Activated naive CD4-positive, alpha-beta T cell treated with Interleukin-2 at 50 U/mL for 16 hours (primary cell): ENCODE measurements at places on chromosomes 11 and 22.

DNA sequence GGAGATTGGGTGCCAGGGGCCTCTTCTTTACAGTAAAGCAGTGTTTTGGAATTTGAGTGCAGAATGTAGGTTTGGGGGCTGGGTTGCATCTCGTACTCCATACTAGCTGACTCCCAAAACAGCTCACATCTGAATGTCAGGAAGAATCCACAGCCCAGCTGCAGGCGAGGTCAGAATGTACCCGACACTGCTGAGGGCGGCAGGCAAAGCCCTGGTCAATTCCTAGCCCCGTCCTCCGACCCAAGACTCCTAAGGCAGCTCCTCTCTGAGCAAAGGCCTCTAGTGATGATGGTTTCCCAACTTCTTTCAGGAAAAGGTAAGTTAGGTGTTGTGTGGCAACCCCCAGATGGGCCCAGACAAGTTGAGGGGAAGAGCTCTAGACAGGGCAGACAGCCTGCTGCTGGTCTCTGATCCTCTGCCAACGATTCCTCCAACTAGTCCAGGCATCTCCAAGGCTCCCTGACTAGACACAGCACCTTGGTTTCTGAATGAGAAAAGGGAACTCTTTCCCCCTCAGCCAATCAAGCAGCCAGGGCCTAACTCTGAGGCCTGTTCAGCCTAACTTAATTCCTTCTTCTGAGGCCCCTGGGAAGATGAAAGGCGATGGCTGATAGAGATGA lies 8.6 kb downstream of the LARGE2 start:
- no peak for DNase-seq

- no peak for DNase-seq
Measured at GRCh38 chr11:106656646-106657045, 361.6 kb downstream of the GUCY1A2 start.

DNA sequence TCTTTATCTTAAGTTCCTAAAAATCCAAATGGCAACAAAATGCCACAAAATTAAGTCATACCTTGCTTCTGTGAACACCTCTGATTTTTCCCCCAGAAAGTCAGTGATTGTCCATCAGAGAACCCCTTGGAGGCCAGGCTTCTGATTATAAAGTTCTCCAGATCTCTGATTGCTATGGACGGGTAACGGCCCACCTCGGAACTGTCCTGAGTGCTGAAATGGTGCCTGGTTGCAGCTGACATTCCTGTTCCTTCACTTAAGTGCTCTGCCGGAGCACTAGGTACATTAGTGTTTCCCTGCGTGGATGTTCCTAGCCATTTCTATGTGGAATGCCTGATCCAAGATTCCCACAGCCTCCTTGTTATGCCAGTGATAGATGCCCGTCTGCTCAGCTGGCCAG lies 85.0 kb downstream of the CHST1 start:
- DNase-seq: no peak

DNA sequence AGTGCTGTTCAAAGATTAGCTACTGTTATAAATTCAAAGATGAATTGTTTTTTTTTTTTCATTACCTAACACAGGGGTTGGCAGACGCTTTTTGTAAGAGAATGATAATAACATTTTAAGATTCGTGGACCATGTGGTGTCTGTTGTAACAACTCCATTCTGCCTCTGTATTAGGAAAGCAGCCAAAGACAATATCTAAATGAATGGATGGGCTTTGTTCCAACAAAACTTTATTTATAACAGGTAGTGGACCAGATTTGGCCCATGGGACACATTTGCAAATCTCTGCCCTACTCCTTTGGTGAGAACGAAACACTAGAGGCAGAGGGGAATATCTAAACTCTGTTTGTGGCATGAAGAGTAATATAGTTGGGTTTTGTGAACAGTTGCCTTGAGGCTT lies 83.6 kb upstream of the BLID start:
- DNase-seq: no peak

DNA sequence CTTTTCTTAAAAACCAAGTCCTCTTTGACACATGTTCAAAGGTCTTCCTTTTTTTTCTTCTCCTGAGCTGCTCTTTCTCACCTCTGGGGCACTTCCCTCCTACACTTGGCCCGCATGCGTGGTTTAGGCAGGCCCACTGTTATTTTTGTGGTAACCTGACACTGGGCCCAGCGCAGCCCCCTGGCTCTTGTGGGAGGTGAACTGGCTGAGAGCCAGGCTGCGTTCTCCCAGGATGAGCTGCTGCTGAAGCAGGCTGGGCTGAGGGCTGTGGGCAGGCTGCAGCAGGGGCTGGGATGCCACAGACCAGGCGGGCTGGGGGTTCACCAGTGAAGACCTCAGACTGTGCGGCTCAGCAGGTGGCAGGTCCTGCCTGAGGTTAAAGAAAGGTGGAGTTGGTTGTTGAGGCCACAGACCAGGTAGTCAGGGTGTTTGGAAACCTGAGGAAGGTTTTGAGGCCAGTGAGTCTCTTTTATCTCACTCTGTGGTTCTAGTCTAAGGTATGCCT lies 72.4 kb downstream of the TEAD1 start:
- DNase-seq: no peak

DNA sequence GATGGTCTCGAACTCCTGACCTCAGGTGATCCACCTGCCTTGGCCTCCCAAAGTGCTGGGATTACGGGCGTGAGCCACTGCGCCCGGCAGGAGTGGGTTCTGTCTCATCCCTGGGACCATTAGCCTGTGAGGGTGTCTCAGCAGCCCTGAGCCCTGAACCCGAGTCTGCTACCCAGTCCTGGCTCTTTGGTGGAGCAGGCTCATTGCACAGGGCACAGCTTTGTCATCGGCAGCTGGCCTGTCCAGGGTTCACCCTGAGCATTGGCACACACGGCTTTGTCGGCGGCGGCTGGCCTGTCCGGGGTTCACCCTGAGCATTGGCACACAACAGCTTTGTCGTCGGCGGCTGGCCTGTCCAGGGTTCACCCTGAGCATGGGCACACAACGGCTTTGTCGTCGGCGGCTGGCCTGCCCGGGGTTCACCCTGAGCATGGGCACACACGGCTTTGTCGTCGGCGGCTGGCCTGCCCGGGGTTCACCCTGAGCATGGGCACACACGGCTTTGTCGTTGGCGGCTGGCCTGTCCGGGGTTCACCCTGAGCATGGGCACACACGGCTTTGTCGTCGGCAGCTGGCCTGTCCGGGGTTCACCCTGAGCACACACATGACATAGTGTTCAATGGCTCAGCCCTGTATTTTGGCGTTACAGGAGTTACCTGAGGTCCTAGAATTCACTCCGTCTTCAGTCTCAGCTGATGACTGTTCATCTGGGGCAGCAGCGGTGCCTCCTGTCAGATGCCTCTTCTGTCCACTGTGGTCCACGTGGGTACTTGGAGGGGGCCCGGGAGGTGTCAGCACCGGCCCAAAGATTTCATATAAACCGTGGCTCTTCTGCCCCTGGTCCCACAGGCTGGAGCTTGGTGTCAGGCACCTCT lies 1082.5 kb downstream of the BRD1 start:
- DNase-seq: no peak

- DNase-seq: no peak
Measured at GRCh38 chr11:91187314-91187713, 964.5 kb upstream of the CHORDC1 start.

DNA sequence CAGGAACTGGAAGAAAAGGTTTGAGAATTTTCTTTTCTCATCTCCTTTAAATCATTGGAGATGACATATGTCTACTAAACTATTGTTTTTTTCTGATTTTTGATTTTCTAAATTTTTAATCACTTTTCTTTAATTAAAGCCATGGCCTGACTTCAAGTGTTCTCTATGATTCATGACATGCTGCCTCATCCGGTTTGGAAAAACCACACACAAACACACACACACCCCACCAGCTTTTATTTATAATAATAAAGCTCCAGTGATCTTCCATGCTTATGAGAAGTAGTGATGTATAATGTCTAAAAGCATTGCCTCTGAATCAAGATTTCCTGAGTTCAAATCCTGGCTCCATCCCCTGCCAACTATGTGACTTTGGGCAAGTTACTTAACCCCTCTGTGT lies 179.2 kb downstream of the SPON1 start:
- no peak for DNase-seq

DNA sequence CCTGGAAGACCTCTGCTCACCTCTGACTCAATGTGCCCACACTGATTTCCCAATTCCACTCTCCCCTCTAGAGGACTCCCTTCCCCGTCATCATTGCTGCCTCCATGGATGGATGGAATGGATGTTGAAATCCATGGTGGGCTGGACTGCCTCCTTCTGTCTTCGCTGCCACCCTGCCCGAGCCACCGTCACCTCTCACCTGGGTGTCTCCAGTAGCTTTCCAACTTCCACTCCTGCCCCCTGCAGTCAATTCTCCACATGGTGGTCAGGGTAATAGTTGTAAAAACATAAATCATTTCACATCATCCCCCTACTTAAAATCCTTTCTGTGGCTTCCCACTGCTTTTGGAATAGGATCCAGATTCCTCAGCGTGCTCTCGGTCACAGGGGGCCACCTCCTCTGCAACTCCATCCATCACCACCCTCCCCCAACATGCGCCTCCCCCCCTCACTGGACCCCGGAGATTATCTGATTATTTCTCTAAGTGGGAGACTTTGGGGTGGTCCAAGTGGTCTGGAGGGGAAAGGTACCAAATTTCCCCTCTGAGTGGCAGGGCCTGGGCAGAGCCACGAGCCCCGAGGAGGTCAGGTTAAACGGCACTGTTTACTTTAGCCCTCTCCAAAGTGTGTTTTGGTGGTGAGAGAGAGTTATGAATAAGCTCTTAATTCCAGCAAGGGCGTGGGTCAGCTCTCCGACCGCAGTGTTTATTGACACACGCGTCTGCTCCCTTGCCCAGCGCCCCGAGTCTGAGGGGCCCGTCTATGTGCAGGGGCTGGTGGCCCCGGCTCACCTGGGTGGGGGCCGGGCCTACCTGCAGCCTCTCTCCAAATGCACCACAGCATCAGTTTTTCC lies 313.7 kb downstream of the MN1 start:
- no peak for DNase-seq

GRCh38 chr11:16876053-16876752 lies 137.8 kb downstream of the C11orf58 start:
- no peak for DNase-seq

- DNase-seq: no peak
Measured at GRCh38 chr22:17741866-17742526, 32.3 kb downstream of the BID start.

DNA sequence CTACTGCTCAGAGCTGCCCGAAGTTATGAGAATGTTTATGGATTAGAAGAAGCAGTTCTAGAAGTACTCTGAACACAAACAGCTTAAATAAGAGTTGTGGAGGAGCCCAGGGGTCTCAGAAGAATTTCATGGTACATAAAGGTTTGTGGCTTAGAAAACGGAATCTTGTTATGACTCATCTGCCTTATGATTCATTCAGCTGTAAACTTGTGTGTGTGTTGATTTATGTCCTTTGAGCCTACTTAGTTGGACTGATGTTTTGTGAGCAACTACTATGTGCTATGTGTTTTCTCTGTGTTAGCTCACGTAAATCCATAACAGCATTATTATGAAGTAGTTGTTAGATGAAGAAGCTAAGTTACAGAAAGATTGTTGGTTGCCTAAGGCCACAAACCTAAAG lies 203.7 kb downstream of the PGR start:
- DNase-seq: no peak

DNA sequence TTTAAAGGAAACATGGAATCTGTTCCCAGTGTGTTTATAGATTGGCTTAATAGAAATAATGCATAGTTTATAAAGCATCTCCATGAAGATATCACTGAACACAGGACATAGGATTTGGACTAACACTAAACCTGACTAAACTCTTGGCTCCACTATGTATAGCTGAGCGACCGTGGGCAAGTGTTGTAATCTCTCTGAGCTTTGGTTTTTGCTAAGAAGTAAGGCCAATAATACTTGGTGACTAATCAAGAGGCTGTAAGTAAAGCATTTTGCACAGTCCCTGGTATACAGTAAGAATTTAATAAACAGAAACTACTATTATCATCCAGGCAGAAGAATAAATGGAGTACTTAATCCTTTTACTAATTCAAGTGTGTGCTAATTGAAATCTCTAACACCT lies 125.5 kb upstream of the MTMR2 start:
- no peak for DNase-seq

DNA sequence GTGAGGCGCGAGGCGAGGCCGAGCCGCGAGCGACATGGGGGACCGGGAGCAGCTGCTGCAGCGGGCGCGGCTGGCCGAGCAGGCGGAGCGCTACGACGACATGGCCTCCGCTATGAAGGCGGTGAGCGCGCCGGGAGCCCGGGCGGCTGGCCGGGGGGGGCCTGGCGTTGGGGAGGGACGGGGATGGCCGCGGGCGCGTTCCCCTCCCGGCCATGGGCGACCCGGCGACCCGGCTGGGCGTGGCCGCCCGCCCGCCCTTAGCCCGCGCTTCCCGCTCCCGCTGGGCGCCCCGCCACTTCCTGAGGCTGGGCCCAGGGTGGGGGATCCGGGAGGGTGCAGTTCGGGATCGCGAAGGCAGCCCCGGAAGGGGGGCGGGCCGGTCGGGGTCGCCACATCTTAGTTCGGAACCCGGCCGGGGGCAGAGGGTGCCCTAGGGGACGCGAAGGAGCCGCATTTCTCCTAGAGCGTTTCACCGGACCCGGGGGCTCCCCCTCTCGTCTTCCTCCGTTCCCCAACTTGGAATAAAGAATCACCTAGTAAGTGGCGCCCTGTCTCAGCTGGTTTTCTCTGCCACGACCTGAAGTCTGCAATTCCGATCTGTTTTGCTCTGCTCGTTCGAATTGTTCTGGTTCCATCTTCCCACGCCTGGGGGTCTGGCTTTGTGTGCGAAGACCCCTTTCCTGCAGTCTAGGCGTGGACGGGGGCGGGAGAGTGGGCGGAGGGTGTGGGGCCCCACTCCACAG lies 536 bp downstream of the YWHAH start:
- DNase-seq: peak; percentile 41

DNA sequence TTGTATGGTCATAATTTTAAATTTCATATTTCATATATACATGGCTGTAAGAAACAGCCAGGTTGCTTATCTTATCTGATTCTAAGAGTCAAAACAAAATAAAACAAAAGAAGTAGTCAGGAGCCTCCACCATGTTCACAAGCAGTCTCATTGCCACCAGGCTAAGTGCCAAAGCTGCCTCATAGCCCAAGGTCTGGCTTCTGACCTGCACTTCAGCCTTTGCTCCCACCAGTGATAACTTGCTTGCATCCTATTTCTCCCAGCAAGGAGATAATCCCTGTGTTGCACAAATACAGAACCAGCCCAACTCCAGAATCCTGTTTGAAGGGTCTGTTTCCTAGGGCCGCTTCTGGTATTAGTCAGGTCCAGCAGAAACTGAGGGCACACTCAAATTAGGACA lies 53.9 kb upstream of the TSKU start:
- DNase-seq: no peak

- no peak for DNase-seq
Measured at GRCh38 chr22:36862251-36863242, 1.7 kb downstream of the NCF4 start.

GRCh38 chr11:44120169-44120568 lies 24.7 kb downstream of the EXT2 start:
- DNase-seq: no peak
